ENCODE measurements at places on chromosomes 12 and 14.

DNA sequence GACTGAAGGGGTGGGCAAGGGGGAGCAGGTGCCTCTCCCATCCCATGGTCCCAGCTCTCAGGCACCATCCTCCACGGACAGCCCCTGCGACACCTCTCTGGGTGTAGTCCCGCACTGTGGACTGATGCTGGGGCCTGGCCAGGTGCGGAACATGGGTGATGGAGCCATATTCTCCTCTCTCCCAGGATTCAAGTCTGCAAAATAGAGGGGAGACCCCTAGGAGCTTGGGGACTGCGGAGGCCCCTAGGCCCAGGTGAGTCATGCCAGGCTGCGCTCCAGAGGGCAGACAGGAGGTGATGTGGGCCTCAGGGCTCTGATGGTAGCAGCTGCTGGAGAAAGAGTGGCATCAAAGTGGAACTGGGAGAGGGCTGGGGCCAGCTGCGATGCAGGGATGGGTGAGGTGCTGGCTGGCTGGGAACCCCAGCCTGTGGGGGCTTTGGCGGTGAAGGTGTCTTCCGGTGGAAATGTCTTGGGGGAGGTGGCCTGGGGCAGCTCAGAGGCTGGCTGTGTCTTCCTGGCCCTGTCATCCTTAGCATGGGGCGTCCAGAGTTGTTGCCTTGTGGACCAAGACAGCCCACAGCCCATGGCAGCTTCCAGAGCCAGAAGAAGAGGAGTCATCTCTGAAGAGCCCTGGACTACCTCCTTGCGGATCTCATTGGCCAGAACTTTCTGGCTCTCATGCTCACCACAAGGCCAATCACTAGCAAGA is 149.1 kb downstream of the KIF26A start:
- no peak for DNase-seq

GRCh38 chr12:45627407-45628069 is 102.0 kb upstream of the ARID2 start:
- no peak for DNase-seq

DNA sequence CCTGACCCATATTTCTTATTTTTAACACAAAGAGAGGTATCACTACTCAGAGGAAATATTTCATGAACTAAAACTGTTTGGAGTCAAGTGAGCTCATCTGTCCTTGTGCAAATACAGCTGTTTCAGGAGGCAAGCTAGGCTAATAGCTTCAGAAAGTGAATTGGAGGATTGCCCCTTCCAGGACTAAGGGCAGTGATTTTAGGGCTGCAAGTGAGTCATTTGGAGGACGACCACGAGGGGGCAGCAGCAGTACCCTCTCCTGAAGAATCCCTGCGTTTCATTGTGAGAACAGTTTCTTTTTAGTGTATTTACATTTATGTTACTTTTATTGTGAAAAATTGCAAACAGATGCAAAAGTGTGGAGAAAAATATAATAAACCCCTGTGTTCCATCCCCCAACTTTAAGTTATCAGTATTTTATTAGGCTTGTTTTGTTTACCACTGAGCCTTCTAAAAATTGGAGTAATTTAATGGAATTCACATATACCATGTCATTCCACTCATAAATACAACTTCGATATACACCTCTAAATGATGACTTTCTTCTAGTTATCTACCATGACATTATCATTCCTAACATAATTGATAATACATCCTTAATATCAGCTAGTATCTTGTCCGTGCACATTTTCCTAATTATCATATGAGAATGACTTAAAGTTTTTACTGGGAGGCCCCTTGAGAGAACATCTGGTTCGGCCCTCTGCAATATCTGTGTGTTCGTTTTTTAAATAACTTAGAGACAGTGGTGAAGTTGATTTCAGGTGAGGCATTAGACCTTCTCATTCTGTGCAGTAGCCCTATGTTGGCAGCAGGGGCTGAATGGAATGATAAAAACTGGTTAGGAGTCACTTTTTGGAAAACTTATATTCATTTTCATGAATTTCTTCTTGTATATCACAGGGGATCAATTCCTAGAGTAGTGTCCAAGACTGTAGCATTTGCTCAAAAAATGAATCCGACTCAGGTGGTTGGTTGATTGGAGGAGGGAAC is 13.7 kb downstream of the FOXJ2 start:
- DNase-seq, result peak; percentile 77

DNA sequence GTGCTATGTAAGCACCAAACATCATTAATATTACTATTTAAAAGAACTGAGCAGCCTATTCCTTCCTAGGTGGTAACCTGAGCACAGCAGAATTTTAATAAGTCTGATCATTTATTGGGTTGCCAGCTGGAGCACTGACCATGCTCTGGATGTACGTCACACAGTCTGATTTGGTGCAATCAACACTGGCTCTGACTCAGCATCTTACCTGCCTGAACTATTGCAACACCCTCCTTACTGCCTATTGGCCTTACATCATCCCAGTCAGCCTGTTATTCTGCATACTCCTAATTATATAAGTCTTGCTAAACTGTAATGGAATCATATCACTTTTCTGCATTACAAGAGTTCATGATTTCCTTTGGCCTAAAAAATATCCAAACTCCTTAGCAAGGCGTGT is 149.7 kb downstream of the PTPRO start:
- no peak for DNase-seq

GRCh38 chr12:113071135-113072112 is 14.9 kb downstream of the DTX1 start:
- DNase-seq, result no peak

DNA sequence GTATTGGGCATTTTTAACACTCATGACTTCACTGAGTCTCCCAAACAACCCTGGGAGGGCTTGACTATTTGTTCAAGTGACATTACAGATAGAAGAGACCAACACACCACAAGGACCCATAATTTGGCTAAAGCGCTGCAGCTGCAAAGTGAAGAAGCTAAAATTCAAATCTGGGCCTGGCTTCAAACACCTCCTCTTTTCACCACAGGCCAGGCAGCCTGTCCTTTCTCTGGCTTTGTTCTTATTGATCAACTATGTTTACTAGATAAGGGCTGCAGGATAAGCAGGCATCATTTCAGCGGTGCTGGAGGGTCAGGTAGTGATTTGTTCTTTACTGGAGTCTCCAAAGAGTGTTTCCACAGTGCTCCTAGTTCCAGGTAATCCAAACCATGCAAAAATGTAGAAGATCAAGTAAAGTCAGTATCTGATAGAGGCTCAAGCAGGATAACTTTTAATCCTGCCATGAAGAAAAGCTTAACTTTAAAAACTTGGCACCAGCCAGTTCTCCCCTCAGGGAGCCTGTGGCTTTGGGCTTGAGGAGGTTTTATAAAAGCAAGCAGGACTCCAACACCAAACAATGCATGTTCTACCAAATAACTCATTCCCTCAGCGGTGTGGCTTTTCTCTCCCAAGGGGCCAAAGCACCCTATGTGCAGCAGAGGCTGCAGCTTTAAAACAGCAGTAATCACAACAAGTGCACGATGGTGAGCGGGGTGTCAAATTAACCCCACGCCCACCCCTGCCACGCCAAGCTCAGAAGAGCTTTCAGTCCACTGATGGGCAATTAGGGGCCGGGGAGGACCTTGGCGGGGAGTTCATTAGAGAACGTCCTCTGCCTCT is 16.8 kb downstream of the CLMN start:
- no peak for DNase-seq

DNA sequence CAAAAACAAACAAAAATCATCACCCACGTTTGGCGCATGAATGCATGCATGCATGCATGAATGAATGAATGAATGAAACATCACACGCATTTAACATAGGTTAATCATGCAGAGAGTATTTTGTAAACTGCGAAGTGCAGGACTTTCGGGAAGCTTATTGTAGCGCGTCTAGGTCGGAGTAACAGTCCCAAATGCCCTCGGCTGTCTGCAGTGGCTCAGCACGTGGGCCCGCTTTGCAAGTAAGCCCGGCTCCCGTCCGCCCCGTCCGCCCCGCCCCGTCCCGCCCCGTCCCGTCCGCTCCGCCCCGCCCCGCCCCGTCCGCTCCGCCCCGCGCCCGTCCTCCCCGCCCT is 263 bp upstream of the IFT81 start:
- DNase-seq, result no peak

DNA sequence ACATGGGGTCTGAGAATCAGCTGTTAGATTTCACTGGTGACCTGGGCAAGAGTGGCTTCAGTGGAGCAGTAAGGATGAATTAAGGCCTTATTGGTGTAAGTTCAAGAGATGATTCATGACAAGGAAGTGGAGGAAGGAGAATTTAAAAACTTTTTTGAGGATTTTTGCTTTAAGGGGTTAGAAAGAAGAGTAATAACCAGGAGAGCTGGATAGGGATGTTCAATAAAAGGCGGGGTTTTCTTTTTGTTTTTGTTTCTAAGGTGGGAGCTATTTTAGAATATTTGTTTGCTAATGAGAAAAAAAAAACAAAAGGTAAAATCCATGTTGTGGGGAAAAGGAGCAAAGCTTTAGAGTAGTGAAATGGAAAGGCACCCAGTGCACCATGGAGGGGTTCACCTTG is 15.2 kb upstream of the TUBA1B start:
- no peak for DNase-seq

GRCh38 chr12:50351120-50352043 is 45.0 kb downstream of the FAM186A start:
- no peak for DNase-seq

GRCh38 chr14:55867719-55868118 is 250.5 kb upstream of the PELI2 start:
- DNase-seq, result no peak

- no peak for DNase-seq
Measured at GRCh38 chr12:52778833-52779232, 1.7 kb upstream of the KRT76 start.

- no peak for DNase-seq
Measured at GRCh38 chr14:55470025-55470424, 29.6 kb upstream of the TBPL2 start.

DNA sequence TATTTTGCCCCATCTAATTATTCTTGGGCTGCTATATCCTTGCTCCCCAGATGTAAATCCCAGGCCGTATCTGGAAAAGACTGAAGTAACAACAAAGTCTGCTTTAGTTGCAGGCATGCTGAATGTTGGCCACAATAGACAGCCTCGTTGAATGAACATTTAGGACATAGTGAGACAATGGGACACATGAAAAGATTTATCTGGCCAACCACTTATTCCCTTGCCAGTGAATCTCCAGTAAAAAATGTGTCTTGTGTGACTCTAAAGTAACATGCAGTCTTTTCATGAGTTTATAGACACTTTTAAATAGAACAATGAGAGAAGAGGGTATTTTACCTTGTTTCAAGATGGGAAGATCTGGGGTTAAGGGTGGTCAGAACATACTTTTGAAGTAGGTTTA is 60.2 kb upstream of the STXBP6 start:
- no peak for DNase-seq

- DNase-seq, result no peak
Measured at GRCh38 chr12:117447665-117448366, 86.4 kb upstream of the NOS1 start.

DNA sequence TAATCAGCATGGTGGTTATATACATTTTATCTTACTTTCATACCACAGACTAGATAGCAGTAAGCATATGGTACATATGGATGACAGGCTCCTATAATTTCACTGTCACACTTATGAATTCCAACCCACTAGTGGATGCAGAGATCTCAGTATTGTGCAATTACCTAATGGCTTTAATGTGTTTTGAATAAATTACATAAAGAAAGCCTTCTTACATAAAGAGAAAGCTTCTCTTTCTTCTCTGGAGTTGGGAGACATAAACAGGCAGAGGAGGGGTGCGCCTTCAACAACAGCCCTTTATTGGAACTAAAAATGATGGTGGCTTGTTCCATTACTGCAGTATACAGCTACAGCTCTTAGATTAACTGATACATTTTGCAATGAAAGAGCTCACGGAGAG is 52.6 kb downstream of the SAV1 start:
- no peak for DNase-seq

Data from effector memory CD8-positive, alpha-beta T cell (primary cell).